ENCODE measurements at places on chromosomes 4 and X. TPM values are rescaled to one million over a fixed set of nuclear protein-coding genes. Genes with fewer than 3 reads are reported as not detected.

- H3K4me1 ChIP-seq = peaks cover 19% of the 10 kb centered on the region
- H3K4me3 ChIP-seq = no peak overlapping the region
- DNase-seq = no peak
These were observed 65.3 kb upstream of the DCLK2 start for GRCh38 chr4:150012851-150013360.

- no peaks in the 10 kb centered on the region for H3K27me3 ChIP-seq
- peaks cover 5% of the 10 kb centered on the region for H3K4me1 ChIP-seq
- no peak for DNase-seq
These were observed 6.3 kb downstream of the CA5B start for GRCh38 chrX:15744181-15744867.

DNA sequence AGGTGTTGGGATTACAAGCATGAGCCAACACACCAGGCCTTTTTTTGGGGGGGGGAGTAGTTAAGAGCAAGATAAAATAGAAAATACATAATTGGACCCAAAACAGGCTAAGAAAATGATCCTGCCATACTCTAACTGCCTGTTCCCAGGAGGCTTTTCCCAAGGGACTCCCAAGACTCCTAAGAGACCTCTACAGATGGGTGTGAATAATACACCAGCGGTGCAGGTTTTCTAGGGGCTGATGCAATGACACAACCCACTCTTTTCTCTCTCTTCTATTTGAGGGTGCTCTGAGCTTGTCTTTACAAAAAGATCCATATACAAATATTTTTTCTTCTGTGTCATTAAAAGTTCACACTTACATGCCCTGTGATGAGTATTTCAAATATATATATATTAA, 116.9 kb downstream of the RASL11B start:
- H3K4me3 ChIP-seq = no peak overlapping the region
- H3K27ac ChIP-seq = no peak overlapping the region
- no peaks in the 10 kb centered on the region for H3K27me3 ChIP-seq
- peaks cover 10% of the 10 kb centered on the region for H3K4me1 ChIP-seq
- H3K36me3 ChIP-seq = no peaks in the 10 kb centered on the region

- H3K27me3 ChIP-seq = no peaks in the 10 kb centered on the region
- H3K36me3 ChIP-seq = no peaks in the 10 kb centered on the region
- no peak for DNase-seq
These were observed 28.5 kb downstream of the TRIM61 start for GRCh38 chr4:164948975-164949374.

DNA sequence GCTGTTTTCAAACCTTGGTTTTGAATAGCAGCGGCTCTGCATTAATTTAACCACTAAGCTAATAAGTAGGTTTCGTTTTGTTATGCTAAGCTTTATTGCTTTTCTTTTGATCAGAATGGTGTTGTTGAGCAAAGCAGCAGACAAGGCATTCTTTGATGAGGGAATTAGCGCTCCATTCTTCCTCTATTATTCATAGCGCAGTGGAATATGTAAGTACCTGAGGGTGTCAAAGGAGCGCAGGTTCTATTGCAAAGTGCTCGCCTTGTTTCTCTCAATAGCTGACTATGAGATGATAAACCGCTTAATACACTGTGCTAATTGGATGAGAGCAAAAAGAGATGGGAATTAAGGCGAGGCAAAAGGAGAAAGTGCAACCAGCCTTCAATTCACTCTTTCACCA, 16.3 kb downstream of the ARX start:
- H3K27ac ChIP-seq = no peak overlapping the region
- no peak for DNase-seq
- H3K36me3 ChIP-seq = no peaks in the 10 kb centered on the region
- H3K27me3 ChIP-seq = no peaks in the 10 kb centered on the region
- no peaks in the 10 kb centered on the region for H3K4me1 ChIP-seq

DNA sequence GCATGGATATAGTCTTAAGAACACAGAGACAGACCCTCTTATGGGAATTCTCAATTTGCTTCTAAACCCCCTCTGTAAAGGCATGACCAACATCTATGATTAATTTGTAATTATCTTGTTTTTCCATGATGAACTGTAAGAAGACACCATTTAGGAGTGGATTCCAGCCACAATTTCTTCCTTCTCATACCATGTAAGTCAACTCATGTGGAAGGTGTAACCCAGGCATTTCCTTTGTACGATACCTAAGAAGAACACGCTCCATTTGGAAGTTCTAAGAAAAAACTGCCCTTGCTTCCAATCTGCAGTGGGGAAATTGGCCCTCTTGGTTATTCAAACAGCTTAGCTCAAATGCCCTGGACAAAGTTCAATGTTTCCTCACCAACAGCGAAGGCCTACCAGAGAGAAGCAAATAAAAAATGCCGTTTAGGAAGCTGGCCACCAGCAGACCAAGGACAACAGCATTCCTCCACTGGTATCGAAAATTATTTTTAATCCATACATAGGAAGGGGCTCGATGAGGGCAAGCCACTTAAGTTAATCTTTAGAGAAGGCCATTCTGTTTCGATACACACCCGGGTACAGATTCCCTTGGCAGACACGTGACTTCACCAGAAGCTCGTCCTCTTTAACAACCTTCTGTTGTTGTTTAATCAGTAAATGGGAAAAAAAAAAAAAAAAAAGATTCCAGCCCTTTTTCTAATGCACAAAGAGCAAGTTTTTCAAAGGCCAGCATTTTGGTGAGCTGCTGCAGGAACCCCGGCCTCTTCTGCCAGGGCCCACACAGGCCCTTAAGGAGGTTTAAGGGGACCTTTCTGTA, 2.6 kb downstream of the DHRSX start:
- DNase-seq = no peak
- H3K27me3 ChIP-seq = no peaks in the 10 kb centered on the region
- H3K4me1 ChIP-seq = peaks cover 34% of the 10 kb centered on the region
- H3K36me3 ChIP-seq = no peaks in the 10 kb centered on the region
- peak overlapping the region; percentile 88 for H3K4me3 ChIP-seq
- peak overlapping the region; percentile 78 for H3K27ac ChIP-seq

DNA sequence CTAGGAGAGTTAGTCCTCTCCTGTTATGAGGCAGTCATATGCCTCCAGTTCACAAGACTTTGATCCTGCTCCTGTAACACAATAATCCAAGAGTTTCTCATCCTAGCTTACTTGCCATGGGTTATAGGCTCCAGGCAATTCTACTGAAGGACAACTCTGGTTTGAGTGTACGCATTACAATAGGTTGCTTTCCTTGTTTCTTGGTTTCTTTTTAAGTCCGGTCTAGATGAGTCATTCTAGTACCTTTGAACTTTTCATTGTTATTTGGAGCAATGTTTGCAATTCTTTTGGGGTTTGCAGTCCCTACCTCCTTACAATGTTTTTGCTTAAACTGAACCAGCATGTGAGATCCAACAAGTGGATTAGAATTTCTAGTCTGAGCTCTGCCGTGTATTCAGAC, 109.1 kb downstream of the ANAPC4 start:
- no peak for DNase-seq
- H3K27ac ChIP-seq = no peak overlapping the region
- H3K4me1 ChIP-seq = no peaks in the 10 kb centered on the region
- no peaks in the 10 kb centered on the region for H3K27me3 ChIP-seq
- no peaks in the 10 kb centered on the region for H3K36me3 ChIP-seq
- no peak overlapping the region for H3K4me3 ChIP-seq

GRCh38 chr4:103095080-103095479, 4.6 kb downstream of the BDH2 start:
- no peak overlapping the region for H3K4me3 ChIP-seq
- no peaks in the 10 kb centered on the region for H3K4me1 ChIP-seq
- no peak for DNase-seq

- no peak overlapping the region for H3K27ac ChIP-seq
- no peaks in the 10 kb centered on the region for H3K27me3 ChIP-seq
- peaks cover 3% of the 10 kb centered on the region for H3K4me1 ChIP-seq
- no peak for DNase-seq
- H3K36me3 ChIP-seq = no peaks in the 10 kb centered on the region
These were observed 37.9 kb upstream of the SCRG1 start for GRCh38 chr4:173436771-173437265.

DNA sequence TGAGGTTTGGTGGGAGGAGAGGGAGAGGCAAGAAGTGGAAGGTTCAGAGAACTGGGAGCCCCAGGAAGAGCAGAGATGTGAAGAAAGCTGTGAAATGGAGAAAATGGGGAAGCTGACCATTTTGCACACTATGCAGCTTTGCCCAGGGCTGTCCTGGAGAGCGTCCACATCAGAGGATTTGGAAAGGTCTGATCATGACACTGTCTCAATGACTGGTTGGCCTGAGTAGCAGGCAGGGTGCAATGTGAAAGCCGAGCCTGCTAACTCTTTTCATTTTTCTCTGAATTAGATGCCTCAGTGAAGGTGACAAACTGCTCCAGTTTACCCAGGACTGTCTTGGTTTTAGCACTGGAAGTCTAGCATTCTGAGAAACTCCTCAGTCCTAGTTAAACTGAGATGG, 330.1 kb upstream of the RPS6KA3 start:
- no peaks in the 10 kb centered on the region for H3K36me3 ChIP-seq
- no peak overlapping the region for H3K4me3 ChIP-seq
- H3K27ac ChIP-seq = no peak overlapping the region
- H3K4me1 ChIP-seq = no peaks in the 10 kb centered on the region

GRCh38 chrX:148412006-148412405, 88.4 kb upstream of the AFF2 start:
- H3K4me1 ChIP-seq = no peaks in the 10 kb centered on the region
- H3K27me3 ChIP-seq = no peaks in the 10 kb centered on the region
- no peak for DNase-seq
- H3K27ac ChIP-seq = no peak overlapping the region
- no peaks in the 10 kb centered on the region for H3K36me3 ChIP-seq

DNA sequence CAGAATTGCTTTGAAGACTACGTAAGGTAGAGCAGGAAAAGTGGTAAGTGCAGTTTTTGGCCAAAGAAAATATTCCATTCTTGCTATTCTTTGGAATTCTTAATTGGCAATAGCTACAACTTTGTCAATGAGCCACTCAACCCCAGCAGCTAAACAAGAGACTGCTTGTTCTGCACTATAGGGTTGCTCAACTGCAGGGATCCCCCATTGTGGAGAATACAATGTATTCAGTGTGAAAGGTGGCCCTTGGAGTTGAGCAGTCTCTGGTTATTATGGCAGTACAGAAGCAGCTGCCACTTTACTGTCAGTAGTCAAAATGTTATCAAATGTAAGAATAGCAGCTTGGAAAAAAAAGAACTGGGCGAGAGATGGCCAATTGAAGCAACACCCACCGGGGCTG, 808.7 kb downstream of the CENPC start:
- H3K27ac ChIP-seq = no peak overlapping the region
- DNase-seq = no peak
- H3K36me3 ChIP-seq = no peaks in the 10 kb centered on the region
- H3K4me3 ChIP-seq = no peak overlapping the region
- H3K27me3 ChIP-seq = no peaks in the 10 kb centered on the region

GRCh38 chr4:166426300-166426863, 553.3 kb downstream of the TLL1 start:
- no peak for DNase-seq
- no peaks in the 10 kb centered on the region for H3K36me3 ChIP-seq
- H3K4me3 ChIP-seq = no peak overlapping the region
- H3K27me3 ChIP-seq = no peaks in the 10 kb centered on the region

- H3K27ac ChIP-seq = no peak overlapping the region
- no peak for DNase-seq
- no peak overlapping the region for H3K4me3 ChIP-seq
- H3K4me1 ChIP-seq = no peaks in the 10 kb centered on the region
- H3K27me3 ChIP-seq = no peaks in the 10 kb centered on the region
These were observed 102.0 kb upstream of the FSTL5 start for GRCh38 chr4:162265802-162266201.

Gene JCHAIN
- 1.6 TPM for total RNA-seq

Data from thoracic aorta (tissue), 2 donors.